ENCODE measurements at places on chromosomes 3 and 15.

GRCh38 chr3:147369661-147370123 is 36.7 kb downstream of the ZIC4 start:
- no peak for DNase-seq

GRCh38 chr3:65623362-65623761 is 415.4 kb downstream of the MAGI1 start:
- no peak for DNase-seq

- DNase-seq, result no peak
These were observed 6.8 kb downstream of the AVEN start for GRCh38 chr15:34031987-34032760.

DNA sequence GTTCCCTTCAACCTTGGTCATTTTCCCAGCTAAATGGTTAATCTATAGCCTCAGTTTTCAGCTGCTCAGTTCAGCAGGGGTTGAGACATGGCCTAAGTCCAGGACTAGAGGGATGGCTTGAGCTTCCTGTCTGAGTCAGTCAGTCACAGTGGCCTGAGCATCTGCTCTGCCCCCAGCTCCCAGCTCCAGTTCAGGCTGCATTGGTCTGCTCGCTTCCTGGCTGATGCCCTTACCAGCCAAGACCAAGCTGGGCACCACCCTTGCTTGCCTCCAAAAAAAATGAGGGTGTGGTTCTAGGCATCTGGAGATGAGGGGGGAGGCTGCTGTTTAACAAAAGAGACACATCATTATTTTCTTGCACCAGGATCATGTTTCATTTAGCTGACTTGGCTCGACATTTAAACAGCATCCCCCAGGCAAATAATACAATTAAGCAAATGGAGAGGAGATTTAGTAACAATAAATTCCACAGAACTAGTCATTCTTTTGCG is 70.7 kb downstream of the WNT5A start:
- DNase-seq, result no peak

DNA sequence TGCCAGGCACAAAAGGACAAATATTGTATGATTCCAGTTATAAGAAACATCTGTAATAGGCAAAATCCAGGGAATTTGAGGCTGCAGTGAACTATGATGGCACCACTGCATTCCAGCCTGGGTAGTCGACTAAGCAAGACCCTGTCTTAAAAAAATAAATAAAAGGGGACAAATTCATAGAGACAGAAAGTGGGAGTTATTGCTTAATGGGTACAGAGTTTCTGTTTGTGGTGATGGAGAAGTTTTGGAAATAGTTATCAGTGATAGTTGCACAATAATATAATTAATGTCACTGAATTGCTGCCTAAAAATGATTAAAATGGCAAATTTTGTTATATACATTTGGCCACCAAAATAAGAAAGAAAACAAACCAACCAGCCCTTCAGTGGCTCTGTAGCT is 27.6 kb upstream of the CNBP start:
- DNase-seq, result no peak

- DNase-seq, result no peak
These were observed 23.4 kb downstream of the RFTN1 start for GRCh38 chr3:16490062-16490619.

DNA sequence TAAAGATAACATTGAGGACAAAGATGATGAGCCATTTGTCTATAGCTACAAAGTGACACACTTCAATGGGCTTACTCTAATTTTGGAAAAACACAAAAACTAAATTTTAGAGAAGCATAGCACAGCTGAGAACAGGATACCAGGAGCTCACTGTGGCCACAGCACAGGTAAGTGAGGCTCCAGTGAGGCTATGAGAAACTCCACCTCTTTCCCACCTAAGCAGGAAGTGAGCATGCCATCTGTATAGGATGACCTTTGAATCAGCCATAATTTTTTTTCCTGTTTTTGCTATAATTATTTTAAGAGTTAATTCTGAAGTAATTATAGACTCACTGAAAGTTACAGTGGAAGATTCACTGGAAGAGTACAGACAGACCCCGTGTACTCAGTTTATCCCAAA is 82.1 kb upstream of the DCLK3 start:
- no peak for DNase-seq

DNA sequence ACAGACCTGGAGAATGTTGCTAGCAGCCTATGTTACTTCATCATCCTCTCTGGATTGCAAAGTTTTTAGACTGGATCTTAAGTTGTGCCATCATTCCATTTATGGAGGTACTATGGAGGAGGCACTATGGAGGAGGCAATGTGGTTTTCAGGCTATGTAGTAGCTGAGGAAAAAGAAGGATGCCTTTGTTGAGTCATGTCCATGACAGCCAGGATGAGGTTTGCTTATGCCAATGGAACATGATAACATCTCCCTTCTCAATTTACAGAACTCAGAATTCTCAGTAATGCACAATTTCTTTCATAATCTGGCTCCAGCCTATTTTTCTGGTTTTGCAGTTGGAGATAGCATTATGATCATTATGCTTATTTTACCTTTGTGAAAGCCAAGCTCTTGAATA is 65.9 kb upstream of the TMEM108 start:
- no peak for DNase-seq

- DNase-seq, result no peak
These were observed 225.9 kb upstream of the CD96 start for GRCh38 chr3:111315930-111316587.

DNA sequence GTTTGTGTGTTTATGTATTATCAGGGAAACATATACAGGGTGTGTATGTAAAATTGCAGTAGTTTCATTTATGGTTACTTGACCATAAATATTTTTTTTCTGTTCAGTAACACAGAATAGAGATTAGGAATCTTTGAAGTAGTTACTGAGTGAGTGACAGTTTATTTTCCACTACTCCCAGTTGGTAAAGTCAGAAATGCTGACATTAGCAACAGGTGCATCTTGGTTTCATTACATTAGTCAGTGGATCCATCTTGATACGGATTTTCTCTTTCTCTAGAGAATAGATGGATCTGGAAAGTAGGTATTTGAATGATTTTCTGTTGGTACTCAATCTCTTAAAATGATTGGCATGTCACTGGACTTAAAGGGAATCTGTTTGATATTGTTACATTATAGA is 6.0 kb downstream of the UBE2E2 start:
- DNase-seq, result no peak

- DNase-seq, result no peak
These were observed 44.4 kb downstream of the GAP43 start for GRCh38 chr3:115667738-115668065.

GRCh38 chr15:95471690-95472086 is 858.8 kb upstream of the NR2F2 start:
- DNase-seq, result no peak

DNA sequence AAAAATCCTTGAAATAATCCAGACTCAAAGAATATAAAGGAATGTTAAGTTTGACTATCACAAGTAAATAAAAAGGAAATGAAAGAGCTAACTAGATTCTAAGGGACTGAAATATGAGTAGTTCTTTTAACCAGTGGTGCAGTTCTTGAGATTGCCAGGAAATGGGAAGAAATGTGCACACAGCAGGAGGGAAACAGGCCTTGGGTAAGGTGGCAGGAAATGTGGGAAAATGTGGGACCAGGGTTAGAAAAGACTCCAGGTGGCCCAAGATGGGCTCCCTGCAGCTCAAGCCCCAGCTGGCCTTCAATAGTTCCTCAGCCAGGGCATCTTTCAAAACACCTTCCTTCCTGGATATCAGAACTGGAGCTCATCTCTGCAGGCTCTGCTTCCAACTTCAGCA is 181.3 kb downstream of the ISL2 start:
- DNase-seq, result no peak

DNA sequence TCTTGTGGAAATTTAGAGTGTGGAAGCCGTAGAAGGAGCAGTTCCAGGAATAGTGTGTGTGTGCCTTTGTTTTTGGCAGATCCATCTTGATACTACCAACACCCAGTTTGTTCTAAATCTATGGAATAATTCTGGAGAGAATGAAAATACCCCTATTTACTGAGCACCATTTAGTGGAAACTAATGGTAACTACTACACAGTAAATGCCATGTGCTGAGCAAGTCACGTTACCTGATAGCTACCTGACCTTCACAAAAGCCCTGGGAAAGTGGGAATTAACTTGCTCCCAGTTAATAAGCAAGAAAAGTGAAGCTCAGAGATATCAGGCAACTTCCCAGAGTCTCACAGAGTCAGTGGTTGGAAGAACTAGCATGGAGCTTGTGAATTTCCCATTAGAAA is 137.7 kb downstream of the ARPP21 start:
- no peak for DNase-seq

DNA sequence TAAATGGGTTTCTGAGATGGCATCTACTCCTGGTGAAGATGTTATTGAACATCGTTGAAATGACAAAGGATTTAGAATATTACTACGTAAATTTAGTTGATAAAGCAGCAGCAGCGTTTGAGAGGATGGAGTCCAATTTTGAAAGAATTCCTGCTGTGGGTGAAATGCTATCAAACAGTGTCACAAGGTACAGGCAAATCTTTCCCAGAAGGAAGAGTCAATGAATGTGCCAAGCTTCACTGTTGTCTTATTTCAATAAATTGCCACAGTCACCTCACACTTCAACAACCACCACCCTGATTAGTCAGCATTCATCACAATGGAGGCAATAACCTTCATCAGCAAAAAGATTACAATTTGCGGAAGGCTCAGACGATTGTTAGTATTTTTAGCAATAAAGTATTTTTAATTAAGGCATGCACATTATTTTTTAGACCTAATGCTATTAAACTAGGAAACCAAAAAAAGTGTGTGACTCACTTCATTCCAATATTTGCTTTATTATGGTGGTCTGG is 142.8 kb downstream of the UNC13C start:
- DNase-seq, result no peak

- DNase-seq, result no peak
These were observed 74.2 kb upstream of the RNU6-1 start for GRCh38 chr15:67914028-67914427.

DNA sequence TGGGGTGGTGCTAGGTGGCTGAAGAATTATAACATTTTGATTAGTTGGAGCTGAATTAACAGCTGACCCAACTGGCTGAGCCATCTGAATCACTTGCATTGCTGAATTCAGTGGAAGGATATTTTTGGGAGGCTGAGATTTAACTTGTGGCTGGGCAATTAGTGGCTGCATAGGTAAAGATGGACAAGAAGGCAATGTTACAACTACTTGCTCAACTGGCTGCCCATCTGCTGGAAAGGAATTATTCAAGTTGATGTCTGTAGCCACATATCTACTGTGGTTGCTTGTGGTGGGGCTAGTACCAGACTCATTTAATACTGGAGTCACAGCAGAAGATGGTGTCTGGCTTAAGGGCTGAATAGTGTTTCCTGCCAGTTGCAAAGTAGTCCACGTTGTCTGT is 36.4 kb downstream of the USF3 start:
- DNase-seq, result no peak

GRCh38 chr3:173825730-173826129 is 428.2 kb downstream of the NLGN1 start:
- no peak for DNase-seq

- DNase-seq, result no peak
These were observed 47.6 kb downstream of the TMCC1 start for GRCh38 chr3:129845956-129846355.

DNA sequence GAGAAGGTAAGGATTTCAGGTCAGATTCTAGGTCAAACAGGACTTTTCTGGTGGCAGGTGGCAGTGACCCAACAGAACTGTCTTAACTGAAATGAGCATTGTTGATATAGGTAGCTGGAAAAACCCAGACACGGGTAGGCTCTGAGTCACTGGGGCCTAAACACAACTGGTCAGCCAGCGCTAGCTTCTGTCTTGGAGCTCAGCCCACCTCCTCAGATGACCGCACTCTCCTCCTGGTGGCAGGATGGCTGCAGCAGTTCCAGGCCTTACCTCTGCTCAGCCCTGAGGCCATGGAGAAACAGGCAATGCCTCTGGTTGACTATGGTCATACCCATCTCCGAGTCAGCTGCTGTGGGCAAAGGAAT is 61.1 kb upstream of the GATA2 start:
- DNase-seq, result no peak

DNA sequence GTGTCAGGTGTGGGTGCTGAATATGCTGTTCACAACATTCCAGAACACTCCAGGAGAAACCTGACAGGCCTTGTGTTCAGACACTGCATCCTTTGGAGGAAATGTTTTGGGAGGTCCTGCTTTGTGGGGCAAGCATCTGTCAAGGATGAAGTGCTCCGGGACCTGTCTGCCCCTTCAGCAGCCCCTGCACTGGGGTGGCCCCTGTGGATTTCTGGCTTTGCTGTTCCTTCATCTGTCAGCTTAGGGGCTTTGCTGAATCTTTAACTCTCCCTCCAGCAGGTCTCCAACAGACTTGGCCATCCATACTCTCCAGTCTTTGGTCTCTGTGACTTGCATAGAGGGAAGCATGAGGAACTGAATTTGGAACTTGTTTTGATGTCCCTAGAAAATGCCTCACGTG is 3.1 kb downstream of the PRR23E start:
- DNase-seq, result no peak

DNA sequence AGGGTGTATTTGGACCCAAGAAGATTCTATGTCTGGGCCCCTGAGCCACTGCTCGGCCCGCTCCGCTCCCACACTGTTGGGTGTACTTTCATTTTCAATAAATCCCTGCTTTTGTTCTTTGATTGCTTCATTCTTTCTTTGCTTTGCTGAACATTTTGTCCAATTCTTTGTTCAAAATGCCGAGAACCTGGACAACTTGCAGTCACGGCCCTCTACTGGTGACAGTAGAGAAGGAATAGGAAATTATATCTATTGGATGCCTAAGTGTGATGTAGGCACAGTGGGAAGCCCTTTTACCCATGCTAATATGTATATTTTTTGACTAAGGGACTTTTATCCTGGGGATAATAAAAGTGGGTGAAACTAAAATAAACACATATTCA is 340.8 kb downstream of the LRRC3B start:
- no peak for DNase-seq

DNA sequence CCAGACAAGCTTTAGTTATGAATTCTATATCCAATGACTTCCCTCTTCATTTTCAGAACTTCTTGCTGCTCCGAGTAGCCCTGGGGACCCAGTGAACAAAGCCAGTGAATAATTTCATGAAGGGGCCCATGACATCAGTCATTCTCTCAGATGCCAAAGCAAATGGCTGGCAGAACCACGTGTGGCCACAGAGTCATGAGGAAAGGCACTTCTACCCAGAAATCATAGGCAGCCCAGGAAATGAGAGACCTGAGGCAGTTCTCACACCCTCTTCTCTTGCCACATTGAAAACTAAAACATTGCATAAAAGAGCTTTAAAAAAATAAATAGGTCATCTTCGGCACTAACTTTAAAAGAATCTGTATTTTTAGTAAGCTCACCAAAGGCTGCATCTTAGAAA is 4.3 kb upstream of the UACA start:
- DNase-seq, result no peak

DNA sequence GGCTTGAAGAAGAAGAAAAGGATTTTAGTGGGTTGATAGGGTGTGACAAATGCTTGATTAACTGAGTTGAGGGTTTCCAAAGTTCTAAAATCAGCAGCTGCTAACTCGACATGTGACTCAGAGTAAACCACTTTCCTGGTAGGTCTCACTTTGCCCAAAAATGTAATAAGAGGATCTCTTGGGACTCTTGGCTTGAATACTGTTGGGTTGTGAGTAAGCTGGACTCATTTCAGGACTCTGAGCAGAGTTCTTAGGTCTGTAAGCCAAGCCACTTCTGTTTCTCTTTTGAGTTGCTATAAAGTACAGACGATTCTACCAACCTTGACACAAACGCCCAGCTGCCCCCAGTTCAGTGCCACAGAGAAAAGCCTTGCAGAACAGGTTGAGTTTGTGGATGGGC is 241.1 kb downstream of the ZNF621 start:
- no peak for DNase-seq
